ENCODE measurements at places on chromosomes 12 and 14.
A peak's percentile ranks its signal among the peaks of the same experiment; 100 is the strongest.

DNA sequence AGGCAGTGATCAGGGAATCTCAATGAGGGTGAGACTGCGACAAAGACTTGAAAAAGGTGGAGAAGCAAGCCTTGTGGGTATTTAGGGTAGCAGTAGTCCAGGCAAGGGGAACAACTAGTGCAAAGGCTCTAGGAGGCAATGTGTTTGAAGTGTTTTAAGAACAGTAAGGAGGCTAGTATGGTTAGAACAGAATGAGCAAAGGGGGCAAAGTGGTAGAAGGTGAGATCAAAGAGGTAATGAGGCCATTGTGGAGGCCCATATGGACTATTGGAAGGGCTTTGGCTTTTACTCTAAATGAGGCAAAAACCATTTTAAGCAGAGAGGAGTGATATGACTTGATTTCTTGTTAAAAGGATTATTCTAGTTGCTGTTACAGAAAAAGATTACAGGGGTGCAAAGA is 16.8 kb downstream of the HIF1A start:
- DNase-seq = no peak

- DNase-seq = no peak
These were observed 17.7 kb downstream of the SLC25A29 start for GRCh38 chr14:100288382-100289185.

GRCh38 chr12:91577586-91578539 is 395.2 kb upstream of the DCN start:
- no peak for DNase-seq

DNA sequence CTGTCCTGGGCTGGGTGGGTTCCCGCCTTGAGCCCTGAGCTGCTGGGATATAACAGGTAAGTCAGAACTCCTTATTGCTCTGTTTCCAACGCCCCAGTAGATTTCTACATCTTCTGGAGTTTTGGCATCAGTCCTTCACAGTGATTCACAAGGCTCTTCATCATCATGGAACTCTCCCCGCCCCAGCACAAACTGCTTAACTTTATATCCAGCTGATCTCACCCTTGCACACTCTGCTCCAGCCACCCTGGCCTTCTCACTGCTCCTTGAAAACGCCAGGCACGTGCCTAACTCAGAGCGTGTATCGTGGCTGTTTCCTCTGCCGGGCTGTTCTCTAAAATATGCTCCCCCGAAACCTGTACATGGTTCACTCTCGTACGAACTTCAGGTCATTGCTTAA is 264.9 kb downstream of the NOVA1 start:
- DNase-seq = no peak

- DNase-seq = no peak
These were observed 1.5 kb upstream of the OTX2 start for GRCh38 chr14:56811593-56812363.

- no peak for DNase-seq
These were observed 450.5 kb upstream of the FAR2 start for GRCh38 chr12:28698553-28698952.

DNA sequence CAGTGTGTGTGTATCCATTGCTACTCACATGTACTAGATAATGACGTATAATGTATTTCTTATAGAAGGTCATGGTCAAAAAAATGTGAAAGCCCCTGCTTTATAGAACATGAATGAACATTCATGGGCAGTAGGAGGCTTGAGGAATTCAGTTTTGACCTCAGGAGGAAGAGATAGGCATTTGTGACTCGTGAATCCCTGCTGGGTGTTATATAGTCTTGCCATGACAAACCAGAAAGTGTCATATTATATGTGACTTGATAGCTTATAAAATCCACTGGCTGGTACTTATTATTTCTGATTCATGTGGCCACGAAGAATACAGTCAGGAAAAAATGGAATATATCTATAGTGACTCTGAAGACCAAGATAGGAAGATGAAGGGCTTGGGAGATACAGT is 287.6 kb downstream of the CEP128 start:
- no peak for DNase-seq

- DNase-seq = no peak
These were observed 24.3 kb downstream of the MAPK1IP1L start for GRCh38 chr14:55075628-55076175.

GRCh38 chr12:120115692-120116440 is 687 bp downstream of the RAB35 start:
- DNase-seq = no peak

GRCh38 chr12:14482886-14483285 is 84.8 kb downstream of the PLBD1 start:
- no peak for DNase-seq

DNA sequence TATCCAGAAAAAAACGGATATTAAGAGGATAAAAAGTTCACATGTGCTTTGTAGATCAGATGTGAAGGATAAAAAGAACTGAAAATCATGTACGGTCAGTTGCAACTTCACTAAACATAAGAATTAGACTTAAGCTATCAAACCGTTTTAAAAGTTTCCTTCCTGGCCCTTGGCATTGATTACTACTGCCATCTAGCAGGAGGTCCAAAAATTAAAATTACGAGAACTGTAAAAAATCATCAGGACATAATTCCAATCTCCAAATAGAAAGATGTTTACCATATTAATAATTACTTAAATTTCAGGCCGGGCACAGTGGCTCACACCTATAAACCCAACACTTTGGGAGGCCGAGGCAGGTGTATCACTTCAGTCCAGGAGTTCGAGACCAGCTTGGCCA is 7.9 kb downstream of the WDR89 start:
- DNase-seq = no peak

- DNase-seq = no peak
These were observed 68.6 kb downstream of the ETV6 start for GRCh38 chr12:11718105-11718504.

GRCh38 chr14:41899416-41899815 is 292.7 kb downstream of the LRFN5 start:
- no peak for DNase-seq

GRCh38 chr12:69442894-69443293 is 27.3 kb upstream of the FRS2 start:
- no peak for DNase-seq

DNA sequence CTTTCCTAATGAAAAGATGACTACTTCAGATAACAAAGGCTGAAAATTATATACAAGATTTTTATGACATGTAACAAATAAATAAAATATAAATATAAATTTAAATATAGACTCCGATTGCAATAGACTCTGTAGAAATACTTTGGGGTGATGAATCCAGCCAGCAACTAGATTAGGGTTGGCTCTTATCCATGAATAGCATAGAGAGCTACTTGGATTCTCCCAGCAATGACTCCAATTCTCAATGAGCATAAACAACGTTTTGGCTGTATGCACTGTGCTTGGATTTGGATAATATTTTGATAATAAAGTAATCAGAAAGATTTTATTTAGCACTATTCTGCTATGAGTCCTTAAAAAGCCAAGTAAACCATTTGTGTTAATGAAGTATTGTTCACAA is 58.0 kb upstream of the LRFN5 start:
- DNase-seq = no peak

DNA sequence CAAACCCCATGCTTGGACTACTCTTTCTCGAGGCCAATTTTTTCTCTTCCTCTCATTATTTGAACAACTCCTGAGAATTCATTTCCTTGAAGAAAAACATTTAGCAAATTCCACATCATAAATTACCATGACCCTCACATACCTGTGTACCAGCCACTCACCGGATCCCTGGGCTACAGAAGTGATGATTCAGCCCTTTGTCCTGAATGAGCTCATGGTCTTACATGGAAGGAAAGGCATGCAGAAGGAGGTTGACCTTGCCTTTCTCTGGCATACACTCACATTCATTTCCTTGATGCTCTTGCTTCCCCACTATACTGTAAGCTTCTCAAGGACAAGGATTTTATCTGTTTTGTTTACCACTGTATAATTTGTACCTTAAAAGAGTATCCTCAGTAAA is 191.5 kb downstream of the SLC5A8 start:
- peak; percentile 68 for DNase-seq

- no peak for DNase-seq
These were observed 348.2 kb downstream of the DPF3 start for GRCh38 chr14:72545411-72546311.

DNA sequence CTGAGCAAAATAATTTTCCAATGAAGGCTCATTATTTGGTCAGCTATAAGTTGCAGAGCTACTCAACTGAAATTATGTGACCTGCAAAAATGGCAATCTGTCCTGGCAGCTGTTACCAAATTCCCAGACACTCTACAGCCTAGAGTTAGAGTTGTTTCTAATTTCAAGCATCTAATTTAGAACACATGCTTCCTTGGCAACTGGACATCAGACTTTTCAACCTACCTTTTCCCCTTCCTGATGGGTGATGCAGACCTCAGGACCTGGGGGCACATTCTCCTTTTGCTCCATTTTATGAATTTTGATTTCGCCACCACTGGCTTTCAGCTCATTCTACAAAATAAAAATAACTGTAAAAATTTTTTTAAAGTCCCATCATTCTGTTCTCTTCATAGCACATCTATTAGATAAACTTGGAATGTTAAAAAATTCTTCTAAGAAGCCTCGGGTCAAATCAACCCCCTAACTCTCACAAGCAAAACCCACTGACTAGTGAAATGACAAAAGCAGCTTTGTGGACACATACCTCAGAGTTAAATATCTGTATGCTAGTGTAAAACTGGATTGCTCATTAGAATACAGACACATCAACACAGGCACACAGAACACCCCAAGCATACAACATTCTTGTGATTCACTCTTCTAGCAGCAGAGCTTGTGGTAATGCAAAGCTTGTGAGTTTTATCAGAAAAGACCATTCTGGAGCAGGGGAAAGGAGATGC is 33.5 kb upstream of the CERS5 start:
- DNase-seq = peak; percentile 96

DNA sequence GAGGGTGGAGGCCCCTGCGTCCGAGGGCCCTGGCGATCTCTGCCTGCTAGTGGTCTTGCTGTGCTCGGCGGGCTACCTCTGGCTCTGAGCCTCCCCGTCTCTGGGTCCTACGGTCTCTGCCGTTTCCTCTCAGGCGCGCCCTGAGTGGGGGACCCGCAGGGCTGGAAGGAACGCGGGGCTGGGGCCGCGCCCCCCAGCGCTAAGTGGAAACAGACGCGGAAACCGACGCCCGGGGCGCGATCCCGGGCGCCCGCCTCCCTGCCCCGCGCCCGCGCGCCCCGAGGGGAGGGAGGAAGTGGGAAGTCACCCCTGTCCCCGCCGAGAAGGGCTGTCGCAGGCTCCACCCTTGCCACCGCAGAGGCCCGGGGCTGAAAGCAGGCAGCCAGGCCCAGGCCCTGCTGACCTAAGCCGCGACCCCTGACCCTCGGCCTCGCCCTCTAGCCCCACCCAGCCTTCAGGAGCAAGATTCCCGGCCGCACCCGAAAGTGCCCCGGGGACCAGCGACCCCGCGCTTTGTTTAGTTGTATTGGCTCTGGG is 831 bp downstream of the CRIP1 start:
- no peak for DNase-seq

GRCh38 chr12:21541773-21542172 is 15.7 kb downstream of the SPX start:
- DNase-seq = no peak
